ENCODE measurements at places on chromosomes 3 and 15.

- DNase-seq: no peak
Observed at GRCh38 chr15:60975952-60976351, 253.2 kb downstream of the RORA start.

- peak; percentile 26 for DNase-seq
Observed at GRCh38 chr3:129867506-129868124, 25.9 kb downstream of the TMCC1 start.

- no peak for DNase-seq
Observed at GRCh38 chr3:8911781-8912180, 51.5 kb downstream of the RAD18 start.

- DNase-seq: no peak
Observed at GRCh38 chr3:175199961-175200360, 340.8 kb downstream of the NAALADL2 start.

- no peak for DNase-seq
Observed at GRCh38 chr3:190497811-190498210, 16.1 kb upstream of the IL1RAP start.

DNA sequence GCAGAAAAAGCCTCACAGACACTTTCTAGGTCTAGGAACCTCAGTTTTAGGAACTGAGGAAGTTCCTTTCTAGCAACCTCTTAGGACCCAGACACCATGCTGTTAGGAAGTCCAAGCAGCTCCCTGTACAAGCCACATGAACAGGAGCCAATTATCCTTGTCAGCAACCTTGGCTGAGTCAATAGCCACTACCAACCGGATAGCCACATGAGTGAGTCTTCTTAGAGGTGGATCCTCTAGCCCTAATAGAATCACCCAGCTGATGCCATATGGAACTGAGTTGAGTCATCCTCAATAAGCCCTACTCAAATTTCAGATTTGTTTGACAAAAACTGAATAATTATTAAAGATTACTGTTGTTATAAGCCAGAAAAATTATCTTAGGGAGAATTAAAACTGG lies 256.2 kb downstream of the NLGN1 start:
- peak; percentile 27 for DNase-seq

DNA sequence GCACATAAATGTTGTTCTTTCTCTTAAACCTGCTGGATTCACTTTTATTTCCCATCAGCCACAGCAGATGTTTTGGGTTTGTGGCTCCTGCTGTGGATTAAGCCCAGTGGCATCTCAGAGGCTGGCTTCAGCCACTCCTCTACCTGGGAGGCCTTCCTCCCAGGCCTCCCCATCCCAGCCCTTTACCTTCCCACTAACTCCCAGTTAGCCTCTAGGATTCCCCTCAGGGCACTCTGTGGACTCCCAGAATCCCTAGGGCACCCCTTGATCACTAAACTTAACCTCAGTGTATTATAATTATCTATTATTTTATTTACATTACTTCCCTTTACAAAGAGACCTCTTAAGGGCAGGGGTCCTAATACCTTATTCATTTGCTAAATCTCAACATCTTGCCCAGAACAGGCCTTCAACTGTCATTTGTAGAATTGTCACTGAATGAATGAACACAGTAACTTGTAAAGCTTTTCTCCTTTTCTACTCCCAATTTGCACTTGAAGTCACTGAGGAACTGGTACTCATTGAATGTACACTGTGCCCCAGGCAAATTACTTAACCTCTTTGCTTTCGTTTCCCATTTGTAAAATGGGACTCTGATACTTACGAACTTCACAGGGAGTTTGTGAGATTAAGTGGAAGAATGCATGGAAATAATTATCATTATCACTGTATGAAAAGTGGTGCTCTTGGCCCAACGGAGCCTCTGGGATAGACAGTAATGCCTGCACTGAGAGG lies 8.3 kb downstream of the CCDC13 start:
- no peak for DNase-seq

- DNase-seq: no peak
Observed at GRCh38 chr15:31013863-31014607, 22.6 kb upstream of the MTMR10 start.

DNA sequence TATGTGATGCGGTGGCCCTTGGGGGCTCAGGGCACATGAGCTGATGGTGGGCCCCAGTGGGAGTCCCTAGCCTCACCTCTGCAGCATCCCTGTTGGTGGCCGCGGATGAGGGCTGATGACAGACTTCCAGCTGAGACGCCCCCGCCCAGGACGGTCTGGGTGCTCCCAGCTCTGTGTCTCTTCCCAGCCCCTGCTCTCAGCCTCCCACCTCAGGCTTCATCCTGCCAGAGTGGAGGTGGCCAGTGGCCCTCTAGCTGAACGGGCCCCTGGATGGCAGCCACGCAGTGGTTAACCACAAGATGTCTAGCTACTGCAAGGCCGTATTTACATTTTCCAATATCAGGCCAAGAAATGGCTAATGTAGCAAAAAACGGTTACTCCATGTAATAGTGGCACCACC lies 205.3 kb upstream of the LINGO1 start:
- no peak for DNase-seq

DNA sequence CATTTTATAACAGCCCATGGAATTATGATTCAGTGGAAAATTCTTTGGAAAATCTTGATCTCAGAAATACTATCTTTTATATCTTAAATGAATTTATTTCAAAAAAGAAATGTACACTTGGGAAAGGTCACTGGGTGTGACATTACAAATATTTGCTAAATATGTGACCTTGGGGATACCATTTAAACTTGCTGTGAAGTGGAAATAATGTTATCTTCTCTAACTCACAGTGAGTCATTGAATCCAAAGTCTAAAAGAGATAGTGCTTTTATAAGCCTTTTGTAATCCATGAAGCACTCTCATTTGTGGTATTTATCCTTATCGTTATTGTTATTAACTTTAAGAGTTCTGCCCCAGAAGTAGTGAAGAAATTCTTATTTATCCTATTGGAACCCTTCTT lies 289.8 kb upstream of the SEMA6D start:
- DNase-seq: no peak

DNA sequence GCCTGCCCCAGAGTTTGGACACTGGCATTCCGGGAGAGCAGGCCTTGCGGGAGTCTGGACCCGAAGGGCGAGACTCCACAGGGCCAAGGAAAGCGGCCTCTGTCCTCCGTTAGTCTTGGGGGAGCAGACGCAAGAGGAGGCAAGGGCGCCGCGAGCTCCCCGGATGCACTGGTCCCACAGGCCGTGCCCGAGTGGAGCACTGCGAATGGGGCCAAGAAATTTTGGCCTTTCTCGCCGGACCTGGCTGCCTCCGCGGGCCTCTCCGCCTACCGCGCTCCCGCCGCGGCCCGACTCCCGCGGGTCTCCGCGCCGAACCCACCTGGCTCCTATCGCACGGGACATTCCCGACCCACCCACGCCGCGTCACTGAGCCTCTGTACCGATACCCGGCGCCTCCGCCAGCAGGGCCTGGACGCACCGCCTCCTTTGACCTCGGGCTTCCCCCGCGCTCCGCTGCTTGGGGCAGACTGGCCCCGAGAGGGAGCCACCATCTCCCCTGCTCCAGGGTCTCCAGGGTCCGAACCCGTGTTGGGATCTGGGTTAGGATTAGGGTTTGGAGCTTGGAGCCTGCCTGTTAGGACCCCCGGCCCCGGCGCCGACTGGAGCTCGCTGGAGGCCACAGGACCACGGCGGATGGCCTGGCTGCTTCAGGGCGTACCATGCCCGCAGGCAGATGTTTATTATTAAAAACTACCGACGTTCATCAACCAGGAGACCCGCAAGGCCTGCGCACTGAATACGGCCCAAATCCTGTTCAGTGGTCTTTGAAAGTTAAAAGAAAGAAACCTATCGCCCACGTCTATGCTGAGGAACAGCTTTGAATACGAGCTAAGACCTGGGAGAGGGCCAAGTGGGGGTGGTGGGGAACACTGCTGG lies 11.7 kb downstream of the SHOX2 start:
- no peak for DNase-seq

GRCh38 chr15:50633653-50634052 lies 52.9 kb downstream of the TRPM7 start:
- DNase-seq: no peak

DNA sequence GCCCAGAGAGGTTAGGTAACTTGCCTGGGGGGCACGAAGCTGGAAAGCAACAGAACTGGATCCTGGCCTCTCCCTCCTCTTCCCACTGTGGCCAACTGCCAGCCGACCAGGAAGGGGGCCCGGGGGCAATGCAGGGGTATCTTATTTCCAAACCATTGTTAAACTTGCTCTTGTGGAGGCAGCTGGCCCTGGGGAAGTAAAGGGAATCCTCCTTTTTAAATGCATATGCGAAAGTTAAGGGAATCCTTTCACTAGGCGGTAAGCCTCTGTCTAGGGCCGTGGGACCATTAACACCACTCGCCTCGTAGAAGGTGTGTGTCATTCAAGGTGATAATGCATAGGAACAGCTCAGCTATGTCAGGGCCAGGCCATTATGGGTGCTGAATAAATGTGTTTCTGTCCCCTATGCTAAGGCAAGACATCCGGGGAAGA lies 68.6 kb downstream of the ST6GAL1 start:
- DNase-seq: no peak
